ENCODE measurements at places on chromosomes 5 and 9.

GRCh38 chr5:37735649-37736347, 104.0 kb downstream of the GDNF start:
- DNase-seq: peak; percentile 39

DNA sequence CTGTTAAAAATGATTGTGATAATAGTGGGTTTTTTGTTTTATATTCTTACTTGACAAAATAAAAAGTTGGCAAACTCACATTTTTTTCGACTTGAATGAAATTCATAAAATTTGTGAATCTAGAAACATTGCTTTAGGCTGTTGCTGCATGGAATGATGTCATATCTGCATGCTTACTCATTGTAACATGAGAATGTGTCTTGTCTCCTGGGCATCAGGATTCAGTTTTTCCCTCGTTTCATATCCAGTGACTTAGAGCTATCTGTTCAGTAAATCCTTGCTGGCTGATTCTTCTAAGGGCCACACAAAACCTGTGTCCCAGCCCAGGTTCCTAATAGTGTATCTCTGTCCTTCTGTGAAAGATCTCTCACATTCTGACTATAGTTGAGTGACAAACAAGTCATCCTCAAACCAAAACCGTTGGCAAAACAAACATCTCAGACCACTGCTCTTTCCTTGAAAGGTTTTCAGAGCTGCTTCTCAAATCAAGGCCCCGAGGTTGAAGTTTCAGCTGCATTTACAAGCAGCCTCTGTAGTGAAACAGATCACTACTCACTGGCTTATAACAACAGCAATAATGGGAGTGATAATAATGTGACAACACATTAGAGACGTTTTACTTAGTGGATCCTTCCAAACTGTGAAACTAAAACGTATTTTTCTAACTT, 95.0 kb downstream of the NPR3 start:
- peak; percentile 94 for DNase-seq

- DNase-seq: no peak
Measured at GRCh38 chr9:110580850-110581249, 1.3 kb upstream of the SVEP1 start.

DNA sequence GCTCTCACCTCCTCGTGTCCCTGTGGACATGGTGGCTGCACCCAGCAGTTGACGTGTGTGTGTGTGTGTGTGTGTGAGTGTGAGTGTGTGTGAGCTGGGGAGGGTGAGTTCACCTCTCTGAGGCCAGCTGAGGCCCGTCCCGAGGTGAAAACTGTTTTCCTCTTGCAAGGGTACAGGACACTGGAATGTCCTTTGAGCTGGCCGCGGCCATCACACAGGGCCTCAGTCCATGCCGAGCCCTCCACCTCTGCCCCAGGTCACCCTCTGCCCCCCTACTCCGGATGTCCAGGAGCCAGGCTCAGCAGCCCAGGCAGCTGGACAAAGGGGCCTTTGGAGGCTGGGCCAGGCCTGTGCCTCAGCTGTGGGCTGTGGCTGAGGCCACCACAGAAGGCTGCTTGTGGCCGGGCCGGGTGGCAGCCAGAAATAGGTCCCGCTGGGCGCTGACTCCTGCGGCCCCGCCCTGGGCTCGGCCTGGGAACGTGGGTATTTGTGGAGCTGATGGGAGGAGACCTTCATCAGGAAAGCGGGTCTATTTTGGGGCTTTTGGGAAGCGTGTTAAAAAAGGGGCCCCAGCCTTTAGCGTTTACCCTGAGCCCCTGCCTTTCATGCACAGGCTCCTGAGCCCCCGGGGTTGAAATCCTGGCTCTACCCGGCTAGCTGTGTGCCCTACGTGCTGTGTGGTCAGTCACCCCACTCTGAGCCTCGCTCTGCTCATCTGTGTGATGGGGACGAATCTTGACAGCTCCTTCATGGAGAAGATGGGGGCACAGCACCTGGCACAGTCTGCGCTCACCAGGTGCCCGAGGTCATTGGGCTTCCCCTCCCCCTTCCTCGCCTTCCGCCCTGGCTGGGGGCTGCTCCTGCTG, 75.1 kb upstream of the IER5L start:
- DNase-seq: no peak

GRCh38 chr5:125798307-125798706, 624.9 kb upstream of the GRAMD2B start:
- peak; percentile 58 for DNase-seq

All from fibroblast of skin of back (primary cell).